ENCODE measurements at places on chromosomes 16 and 17.
A peak's percentile ranks its signal among the peaks of the same experiment; 100 is the strongest.

GRCh38 chr17:59375857-59376256, 44.4 kb downstream of the YPEL2 start:
- no peak for DNase-seq

DNA sequence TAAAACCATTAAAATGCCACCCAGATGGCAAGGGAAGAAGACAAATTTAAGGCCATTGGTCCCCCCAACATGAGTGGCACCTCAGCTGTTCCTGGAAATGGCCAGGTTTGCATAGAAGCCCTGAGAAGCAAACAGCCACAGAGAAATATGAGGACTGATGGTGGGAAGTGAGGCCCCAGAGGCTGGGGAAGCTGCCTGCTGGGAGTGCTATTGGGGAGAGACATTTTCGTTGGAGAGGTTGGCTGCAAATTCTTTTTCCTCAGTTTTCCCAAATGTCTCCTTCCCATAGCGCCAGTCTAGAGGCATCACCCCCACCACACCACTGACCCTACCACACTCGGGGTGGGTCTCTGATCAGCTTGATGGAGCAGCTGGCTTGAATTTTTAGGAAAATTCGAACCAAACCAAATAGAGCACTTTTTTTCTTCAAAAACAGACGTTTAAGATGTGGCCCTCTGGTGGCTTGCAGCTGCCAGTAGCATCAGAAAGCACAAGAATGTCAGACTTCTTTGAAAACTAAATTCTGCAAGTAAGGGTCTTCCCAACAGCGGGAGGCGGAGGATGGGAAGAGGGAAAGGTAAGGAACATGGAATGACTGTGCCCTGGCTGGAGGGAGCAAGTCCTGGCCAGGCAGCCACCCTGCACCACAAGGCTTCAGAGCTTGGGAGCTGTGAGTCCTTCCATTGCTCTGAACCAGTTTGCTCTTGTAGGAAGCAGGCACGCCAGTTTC, 13.2 kb upstream of the SLC12A3 start:
- DNase-seq, result no peak

GRCh38 chr17:28331891-28332420, 3.3 kb downstream of the IFT20 start:
- no peak for DNase-seq

DNA sequence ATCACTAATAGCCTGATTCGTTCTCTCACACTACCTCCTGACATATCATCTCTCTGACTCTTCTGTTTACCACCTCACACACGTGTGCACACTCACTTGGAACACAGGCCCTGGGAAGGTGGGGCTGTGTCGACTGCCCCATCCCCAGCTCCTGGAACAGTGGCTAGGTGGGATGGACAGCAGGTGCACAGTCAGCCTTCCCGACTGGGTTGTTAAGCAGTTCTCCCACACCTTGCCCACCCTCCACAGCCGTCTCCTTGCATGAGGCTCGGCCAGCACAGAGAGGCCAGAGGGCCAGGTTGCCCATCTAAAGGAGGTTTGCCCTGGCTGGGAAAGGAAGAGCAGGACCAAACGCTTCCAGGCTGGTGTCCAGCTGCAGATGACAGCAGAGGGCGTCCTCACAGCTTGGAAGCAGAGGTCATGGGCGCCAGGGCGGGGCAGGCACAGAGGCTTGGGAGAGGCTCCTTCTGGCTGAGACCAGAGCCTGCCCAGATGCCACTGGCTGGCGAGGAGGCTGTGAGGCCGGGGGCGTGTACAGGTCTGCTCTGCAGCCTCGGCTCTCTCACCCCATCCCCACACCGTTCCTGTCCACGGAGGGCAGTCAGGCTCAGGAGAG, 92.8 kb downstream of the AMFR start:
- DNase-seq, result no peak

DNA sequence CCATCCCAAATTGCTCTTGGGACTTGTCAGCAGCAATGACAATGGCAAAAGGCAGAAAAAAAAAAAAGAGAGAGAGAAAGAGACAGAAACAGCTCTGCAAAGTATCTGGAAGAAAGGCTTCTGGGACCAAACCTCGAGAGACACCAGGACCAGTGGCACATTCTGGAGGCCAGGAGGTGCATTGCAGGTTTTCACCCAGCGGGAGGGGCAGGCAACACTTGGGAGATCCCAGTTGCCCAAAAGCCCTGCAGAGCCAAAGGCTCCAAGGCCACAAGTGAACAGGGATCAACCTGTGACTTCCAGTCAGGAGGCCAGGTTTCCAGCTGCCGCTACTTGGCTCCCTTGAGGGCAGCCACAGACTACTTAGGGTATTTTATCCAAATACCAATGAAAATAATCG, 110.8 kb upstream of the CDH5 start:
- no peak for DNase-seq

GRCh38 chr16:19864566-19864965, 20.1 kb downstream of the GPRC5B start:
- no peak for DNase-seq

GRCh38 chr17:29165800-29166506, 14.2 kb downstream of the MYO18A start:
- DNase-seq, result no peak

- no peak for DNase-seq
Measured at GRCh38 chr17:43383372-43383771, 15.4 kb upstream of the ARL4D start.

- DNase-seq, result no peak
Measured at GRCh38 chr16:11557801-11558200, 28.9 kb downstream of the LITAF start.

DNA sequence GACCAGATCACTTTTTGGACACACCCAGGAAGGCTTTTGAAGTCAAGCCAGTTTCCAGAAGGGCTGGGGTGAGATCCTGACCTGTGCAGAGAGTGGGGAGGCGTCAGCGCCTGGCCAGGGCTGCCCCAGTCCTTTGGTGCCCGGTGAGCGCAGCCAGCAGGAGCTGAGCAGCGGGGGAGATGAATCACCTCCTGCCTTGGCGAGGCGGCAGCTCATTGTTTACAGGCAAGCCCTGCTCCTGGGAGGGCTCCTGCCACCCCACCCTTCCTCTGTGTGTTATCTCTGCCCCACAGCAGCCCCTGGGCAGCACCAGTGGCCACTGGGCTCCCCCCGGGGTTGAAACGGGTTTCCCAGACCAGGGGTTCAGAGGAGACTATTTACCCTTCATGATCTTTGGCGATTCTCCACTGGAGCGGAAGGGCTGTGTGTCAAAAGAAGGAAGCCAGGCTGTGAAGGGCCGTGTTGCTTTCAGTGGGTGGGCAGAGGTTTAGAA, 14.1 kb upstream of the ITGB4 start:
- DNase-seq, result no peak

DNA sequence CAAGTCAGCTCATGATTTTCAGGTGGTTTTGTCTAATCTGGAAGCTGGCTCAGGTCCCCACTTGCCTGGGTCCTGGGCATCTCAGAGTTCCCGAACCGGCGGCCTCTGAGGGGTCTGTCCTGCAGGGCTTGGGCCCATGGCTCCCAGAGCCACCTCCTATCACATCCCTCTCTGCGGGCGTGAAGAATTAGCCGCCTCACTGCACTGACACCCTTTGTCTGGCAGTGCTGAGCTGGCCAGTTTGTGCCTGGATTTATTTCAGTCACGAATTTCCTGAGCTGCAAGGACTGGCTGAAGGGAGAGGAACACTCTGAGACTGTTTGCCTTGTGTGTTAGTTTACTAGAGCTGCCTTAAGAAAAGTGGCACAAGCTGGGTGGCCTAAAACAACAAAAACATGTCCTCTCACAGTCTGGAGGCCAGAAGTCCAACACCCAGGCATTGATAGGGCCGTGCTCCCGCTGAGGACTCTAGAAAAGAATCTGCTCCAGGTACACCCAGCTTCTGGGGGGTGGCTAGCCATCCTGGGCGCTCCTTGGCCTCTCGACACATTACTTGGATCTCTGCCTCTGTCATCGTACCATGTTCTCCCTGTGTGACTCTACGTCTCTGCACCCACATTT, 217.5 kb upstream of the DYNLRB2 start:
- DNase-seq, result no peak

GRCh38 chr17:40303009-40303657, 5.8 kb upstream of the RARA start:
- peak; percentile 44 for DNase-seq

- DNase-seq, result no peak
Measured at GRCh38 chr16:84785843-84786581, 33.8 kb upstream of the CRISPLD2 start.

- DNase-seq, result no peak
Measured at GRCh38 chr17:16910341-16910740, 61.6 kb downstream of the TNFRSF13B start.

GRCh38 chr17:48215583-48216139, 108.1 kb downstream of the SNX11 start:
- DNase-seq, result no peak

DNA sequence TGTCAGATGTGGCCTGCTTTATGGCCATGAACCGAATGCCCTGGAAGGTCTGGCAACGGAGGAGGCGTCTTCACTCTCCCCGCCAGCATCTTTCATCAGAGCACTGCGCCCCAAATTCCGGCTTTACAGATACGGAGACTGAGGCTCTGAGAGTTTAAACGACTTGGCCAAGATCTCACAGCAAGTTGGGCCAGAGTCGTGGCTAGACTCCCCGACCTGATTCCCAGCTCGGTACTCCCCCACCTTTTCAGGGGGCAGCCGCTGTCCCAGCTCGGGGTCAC, 1.7 kb downstream of the NGFR start:
- no peak for DNase-seq

GRCh38 chr17:67390006-67390645, 13.0 kb downstream of the PITPNC1 start:
- DNase-seq, result no peak

DNA sequence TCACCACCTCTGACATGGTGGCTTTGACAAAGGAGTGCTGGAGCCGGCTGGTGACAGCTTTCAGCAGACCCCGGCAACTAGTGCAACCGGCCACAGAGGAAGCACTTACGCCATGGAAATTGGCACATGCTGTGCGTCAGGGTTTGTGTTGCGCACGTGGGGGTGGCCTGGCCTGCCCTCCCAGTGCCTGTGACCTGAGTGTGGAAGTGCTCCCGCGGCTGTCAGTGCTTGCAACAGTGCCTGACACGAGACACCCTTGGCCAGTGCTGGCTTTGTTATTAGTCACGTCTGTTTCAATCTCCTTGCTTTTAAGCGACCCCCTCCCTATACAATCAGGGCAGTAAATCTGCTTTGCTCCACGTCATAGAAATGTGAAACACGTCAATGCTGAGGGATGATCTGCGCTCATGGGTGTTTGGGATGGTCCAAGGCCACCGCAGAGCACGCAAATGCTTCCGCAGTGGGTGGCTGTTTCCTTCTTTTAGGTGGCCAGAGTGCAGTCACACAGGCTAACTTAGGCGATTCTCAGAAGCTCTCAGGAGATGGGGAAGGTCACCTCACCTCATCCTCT, 64.3 kb downstream of the PGS1 start:
- DNase-seq, result no peak

DNA sequence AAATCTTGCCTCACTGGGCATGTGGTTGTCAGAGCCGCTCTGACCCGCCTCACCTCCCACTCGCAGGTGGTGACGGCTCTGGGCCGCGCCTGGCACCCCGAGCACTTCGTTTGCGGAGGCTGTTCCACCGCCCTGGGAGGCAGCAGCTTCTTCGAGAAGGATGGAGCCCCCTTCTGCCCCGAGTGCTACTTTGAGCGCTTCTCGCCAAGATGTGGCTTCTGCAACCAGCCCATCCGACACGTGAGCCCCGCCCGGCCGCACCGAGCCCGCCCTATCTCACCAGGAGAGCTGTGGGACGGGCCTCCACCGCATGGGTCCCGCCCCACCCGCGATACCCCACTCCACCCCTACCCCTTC, 4.0 kb downstream of the TGFB1I1 start:
- DNase-seq, result no peak

DNA sequence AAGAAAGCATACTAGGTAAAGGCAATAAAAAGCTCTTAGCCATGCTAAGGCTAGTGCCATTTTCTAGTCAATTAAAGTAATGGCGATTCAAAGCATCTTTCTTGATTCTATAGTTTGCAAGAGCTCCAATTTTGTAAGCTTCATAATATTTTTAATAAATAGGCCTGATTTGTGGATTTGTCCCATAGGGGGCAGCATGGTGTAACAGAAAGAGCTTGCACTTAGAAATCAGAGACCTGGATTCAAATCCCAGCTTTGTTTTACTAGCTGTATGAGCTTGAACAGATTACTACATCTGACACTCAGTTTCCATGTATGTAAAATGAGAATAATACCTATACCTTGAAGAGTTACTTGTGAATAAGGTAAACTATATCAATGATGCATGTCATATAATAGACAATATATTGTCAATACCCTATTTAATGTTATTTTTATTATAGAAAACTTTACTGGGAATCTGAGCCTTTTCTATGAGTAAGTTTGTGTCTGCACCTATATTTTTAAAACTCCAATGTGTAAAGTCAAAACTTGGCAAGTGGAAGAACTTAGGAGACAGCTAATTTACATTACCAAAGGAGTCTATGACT, 93.6 kb upstream of the NOG start:
- DNase-seq, result peak; percentile 35

GRCh38 chr16:35713762-35714650, 2254.6 kb downstream of the TP53TG3F start:
- no peak for DNase-seq

- no peak for DNase-seq
Measured at GRCh38 chr17:56876766-56877179, 37.1 kb downstream of the TRIM25 start.

GRCh38 chr17:57255776-57256681, at the start of gene MSI2:
TSS of gene MSI2 (plus strand) at chr17:57256523. CDS start at chr17:57256743, 220 bp downstream.
- peak; percentile 92 for DNase-seq

- no peak for DNase-seq
Measured at GRCh38 chr17:41586863-41587495, at the start of gene KRT14. TSS of gene KRT14 (minus strand) at chr17:41586895. CDS start at chr17:41586834, 61 bp downstream.

- no peak for DNase-seq
Measured at GRCh38 chr16:88836791-88837190, 20.0 kb downstream of the GALNS start.

DNA sequence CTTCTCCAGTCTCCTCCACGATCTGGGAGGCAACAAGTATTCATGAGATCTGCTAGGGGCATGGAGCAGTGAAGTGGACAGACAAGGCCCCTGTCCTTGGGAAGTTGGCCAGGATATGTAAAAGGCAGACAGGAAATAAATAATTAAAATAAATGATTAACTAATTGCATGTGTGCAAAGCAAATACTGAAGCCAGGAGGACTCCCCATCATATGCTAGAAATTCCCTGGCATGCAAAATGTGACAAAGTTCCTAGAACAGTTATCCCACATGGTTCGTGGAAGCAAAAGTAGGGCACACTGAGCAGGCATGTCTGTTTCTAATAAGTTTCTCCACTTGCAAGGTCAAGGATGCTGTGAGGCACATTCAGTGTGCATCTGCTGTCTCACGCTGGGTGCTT, 86.8 kb downstream of the CDYL2 start:
- DNase-seq, result no peak

DNA sequence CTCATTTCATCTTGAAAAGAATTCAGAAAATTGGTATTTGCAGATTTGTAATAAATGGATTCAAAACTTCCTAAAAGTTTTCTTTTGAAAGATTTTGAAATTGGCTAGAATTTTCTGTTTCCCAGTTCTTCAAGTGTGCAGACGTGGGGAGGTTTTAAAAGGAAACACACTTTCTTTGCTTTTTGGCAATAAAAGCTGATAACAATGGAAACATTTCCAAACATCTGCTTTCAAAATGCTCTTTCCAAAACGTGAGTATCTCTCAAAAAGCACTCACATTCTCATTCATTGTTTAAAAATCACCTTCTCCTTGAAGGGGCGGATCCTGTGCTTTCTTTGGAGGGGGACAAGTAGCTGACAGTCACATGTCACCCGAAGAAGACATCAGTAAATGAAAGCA, 8.6 kb upstream of the GSG1L start:
- DNase-seq, result no peak

GRCh38 chr17:29252101-29252791, 5.6 kb downstream of the CRYBA1 start:
- no peak for DNase-seq

- peak; percentile 69 for DNase-seq
Measured at GRCh38 chr17:80455336-80455710, 21.1 kb downstream of the NPTX1 start.

Measured in stimulated activated CD8-positive, alpha-beta memory T cell treated with anti-CD3 and anti-CD28 coated beads, Interleukin-4, amount 100 ng/mL, for 48 hours (primary cell).